ENCODE measurements at places on chromosomes 2 and 18.

- no peak for DNase-seq
These were observed 24.6 kb downstream of the RTP5 start for GRCh38 chr2:241894056-241894641.

DNA sequence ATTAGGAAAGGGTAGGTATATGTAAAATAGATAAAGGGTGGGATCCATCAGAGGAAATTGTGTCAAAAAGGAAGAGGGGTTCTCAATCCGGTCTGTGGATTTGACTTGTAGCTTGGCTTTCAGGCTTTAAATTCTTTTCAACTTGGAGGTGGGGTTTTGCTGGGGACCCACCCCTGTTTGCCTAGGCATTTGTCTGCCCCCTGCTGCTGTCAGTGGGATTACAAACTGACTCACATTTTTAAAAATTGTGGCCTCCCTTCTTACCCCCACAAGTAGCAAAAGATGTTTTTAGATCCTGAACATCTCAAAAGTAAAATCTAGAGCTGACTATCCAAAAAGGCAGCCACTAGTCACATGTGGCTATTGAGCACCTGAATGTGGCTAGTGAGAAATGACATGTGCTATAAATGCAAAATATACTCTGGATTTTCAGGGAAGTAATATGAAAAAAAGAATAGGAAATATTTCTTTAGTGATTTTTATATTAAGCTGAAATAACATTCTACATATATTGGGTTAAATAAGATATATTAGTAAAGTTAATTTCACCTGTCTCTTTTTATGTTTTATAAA is 178.9 kb downstream of the GFPT1 start:
- no peak for DNase-seq

DNA sequence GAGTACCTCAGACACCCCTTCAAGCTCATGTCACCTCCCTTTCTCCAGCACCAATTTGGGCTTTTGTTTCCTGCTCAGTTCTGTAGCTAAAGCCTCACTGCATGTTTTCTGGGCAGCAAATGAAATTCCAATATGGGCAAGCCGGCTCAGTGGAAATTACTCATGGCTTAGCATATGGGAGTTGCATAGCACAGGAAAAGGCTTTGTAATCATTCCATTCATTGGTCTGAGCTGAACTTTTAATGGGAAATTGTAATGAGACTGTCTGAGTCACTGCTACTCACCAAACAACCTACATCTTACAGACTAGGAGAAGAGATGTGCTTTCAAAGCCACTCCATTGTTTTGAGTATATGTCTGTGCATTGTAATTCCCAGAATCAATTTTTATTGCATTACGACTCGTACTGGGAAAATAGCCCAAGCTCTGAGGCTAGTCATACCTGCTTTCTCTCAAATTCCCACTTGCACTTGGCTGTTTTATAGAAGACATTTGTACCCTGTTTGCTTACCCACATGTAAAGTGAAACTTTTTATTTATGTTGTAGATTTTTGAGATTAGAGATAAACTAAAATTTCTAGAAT is 139.5 kb upstream of the LRATD1 start:
- no peak for DNase-seq

DNA sequence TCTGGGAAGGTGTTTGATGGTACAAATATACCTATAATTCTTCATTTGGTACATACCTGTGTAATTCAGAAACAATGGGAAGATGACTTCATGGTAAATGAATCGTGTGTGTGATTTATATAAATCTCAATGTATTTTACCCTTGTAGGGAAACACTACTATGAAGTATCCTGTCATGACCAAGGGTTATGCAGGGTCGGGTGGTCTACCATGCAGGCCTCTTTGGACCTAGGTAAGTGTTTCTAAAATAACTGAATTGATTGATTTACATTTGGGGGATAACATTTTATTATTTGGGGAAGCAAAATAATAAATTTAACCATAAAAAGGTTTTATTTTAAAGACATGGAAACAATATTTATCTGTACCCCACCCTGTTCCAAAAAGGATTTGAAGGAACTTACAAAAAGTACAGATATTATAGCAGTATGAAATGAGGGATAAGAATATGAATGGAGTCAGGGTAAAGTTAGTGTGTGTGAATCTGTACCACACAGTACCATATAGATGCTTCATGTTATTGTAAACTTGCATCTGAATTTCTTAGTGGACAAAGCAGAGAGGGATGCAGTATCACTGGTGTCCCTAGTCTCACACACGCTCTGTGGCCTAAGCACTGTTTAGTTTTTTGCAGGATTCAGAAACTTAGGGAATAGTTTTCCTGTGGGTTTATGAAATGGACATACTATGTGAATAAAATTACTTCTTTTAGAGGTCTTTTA is 11.5 kb downstream of the DDX1 start:
- DNase-seq: no peak

- DNase-seq: no peak
These were observed 235.2 kb downstream of the TDRD15 start for GRCh38 chr2:21358976-21359375.

- DNase-seq: no peak
These were observed 20.9 kb downstream of the NETO1 start for GRCh38 chr18:72846736-72847533.

GRCh38 chr18:62829936-62830335 is 114.6 kb downstream of the PHLPP1 start:
- no peak for DNase-seq

DNA sequence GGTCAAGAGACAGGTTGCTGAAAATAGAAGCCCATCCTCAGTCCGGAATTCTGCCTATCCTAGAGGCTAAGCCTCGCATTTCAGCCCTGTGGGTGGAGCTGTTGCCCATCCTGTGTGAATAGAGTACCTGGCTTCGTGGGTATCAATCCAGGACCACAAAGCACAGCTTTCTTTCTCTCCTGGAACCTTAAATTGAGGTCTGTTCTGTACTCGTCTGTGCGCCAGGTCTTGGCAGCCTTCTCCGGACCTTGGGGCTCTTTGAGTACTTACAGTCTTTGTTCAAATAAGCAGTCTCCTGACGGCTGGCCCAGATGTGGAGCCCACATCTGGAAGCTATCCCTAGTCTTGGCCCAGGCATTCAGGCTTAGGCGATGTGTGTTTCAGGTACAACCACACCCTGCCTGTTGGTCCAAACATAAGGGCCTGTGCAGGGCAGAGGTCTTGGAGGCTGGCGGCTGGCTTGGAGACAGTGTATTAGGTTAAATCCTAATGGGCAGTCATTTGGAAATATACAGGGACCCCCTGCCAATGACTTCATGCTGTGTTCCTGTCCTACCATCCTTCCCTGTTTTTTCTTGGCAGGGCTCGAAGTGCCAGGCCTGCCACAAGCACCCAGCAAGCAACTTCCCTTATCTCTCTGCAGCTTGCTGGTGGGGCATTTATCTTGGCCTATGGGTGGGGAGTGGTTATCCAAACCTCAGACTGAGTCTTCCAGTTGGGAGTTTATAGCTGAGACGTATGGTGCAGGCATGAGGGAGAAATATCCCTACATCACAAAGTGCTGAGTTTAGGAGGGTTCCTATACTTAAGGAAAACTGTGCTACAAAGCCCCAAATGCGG is 294.1 kb downstream of the BCL2 start:
- DNase-seq: peak; percentile 40

GRCh38 chr18:45687621-45688020 is 36.4 kb upstream of the SLC14A1 start:
- peak; percentile 18 for DNase-seq
